ENCODE measurements at places on chromosomes 12 and 14.

DNA sequence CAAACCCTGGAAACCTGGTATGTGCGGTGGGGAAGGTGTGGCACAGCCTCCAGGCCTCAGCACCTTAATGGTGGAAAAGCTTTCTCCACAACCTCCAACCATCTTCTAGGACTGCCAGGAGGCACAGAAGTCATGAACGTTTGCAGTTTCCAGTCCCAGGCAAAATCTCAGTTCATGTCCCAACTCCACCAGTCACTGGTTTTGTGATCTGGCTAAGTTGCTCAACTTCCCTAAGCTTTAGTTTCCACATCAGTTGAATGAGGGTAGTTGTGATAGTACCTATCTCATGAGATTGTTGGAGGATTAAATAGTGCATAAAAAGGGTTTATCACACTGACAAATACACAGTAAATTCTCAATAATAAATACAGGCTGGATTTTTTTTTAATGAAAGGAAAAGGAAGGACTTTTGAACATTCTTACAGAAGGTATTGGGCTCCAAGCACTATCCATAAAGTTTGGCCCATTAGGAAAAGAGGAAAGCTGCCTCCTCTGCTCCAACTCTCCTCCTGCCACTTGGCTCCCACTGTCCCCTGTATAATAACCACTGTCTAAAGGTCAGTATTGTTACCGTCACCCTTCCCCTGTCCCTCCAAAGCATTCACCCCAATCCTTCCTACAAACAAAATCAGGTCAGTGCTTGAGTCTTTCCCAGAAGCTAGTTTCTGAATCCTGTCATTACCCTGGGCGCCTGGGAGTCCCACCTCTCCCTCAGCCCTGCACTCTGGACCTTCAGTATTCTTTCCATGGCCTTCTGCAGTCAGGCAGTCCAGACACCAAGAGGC lies 6.3 kb downstream of the PCK2 start:
- DNase-seq = no peak

GRCh38 chr12:50679612-50680011 lies 84.3 kb upstream of the ATF1 start:
- no peak for DNase-seq

DNA sequence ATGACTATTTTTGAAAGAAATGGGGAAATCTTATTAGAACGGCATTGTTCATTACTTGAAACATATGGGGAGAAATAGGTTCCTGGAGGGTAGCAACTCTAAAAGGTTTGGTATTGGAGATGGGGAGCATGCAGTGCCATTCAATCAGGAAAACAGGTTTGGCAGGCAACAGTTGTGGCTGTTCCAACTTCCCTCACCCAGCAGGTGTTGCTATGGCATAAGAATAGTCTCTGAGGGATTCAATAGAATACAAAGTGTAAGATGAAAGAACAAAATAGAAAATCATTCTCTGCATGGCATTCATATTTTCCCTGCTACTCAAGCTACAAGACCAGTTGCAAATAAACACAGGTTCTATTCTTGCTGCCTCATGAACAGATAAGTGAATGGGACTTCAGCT lies 393.3 kb upstream of the RPL10L start:
- peak; percentile 58 for DNase-seq

DNA sequence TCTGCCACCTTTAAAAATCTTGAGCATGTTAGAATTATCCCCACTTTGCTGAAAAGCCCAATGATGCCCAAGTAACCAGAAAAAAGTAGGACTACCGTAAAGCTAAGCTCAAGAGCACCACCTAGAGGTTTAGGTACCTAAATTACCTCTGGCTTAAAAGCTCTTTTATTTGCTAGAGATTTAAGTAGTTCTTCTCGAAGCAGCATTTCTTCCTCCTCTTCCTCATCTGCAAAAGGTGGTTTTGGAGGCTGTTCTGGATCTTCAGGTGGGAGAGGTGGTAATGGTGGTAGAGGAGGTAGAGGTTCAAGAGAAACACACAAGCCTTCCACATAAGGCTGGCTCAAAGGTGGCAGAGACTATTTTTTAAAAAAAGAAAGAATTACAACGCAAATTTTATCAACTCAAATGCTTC lies 26.9 kb downstream of the ZFC3H1 start:
- peak; percentile 91 for DNase-seq

DNA sequence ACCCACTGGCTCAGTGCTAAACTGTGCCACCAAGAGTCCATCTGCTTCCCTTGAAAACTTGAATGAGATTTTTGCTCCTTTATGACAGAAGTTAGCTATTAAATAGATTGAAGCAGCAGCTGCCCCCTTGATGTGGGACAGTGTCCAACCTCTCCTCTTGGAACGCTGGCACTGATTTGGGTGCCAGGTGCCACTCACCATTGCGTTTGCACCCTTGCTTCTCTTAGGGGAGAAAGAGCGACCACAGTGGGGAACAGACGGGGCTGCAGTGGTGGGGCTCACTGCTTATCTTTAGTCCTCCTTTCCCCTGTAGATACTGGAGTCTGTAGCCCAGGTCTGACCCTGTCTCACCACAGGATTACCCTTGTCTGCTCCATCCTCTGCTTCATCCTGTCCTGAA lies 9.4 kb downstream of the EP400 start:
- no peak for DNase-seq

DNA sequence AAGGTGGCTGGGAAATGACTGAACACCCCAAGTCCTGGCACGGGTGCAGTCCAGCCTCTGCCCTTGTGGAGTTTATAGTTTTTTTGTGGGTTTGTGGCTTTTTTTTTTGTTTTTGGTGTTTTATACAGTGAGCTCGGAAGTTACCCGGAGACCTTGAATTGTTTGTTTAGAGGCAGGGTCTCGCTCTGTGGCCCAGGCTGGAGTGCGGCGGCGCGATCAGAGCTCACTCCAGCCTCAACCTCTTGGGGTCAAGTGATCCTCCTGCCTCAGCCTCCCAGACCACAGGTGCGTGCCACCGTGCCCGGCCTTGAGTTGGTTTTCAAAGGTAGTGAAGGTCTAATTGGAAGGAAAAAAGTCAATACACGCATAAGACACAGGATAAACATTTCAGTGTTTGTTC lies 879 bp upstream of the ANHX start:
- no peak for DNase-seq

DNA sequence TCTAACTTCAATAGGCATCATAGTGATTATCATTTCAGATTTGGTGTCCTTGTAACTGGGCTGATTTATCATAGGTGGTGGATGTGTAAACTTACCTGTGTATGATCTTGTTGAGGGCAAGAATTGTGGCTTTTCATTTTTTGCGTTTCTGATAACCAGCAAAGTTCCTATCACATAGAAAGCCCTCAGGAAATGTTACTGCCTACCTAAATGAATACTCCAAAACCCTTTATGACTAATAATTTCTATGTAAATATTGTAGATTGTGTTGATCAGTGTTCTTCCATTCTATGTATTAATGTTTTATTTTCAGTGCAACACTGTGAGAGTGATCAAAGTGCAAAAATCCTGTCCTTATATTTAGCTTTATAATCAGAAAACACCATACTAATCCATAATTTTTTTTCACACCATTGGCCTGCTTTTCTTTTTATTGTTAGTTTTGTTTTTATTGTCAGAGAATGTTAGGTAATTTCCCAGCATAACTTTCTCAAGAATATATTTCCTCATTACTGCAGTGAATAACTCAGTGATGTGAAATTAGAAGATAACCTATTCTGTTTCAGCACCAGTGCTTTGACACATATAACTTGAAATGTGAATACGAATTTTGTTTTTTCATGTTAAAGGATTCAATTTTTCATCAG lies 94.1 kb downstream of the GPHN start:
- DNase-seq = no peak

DNA sequence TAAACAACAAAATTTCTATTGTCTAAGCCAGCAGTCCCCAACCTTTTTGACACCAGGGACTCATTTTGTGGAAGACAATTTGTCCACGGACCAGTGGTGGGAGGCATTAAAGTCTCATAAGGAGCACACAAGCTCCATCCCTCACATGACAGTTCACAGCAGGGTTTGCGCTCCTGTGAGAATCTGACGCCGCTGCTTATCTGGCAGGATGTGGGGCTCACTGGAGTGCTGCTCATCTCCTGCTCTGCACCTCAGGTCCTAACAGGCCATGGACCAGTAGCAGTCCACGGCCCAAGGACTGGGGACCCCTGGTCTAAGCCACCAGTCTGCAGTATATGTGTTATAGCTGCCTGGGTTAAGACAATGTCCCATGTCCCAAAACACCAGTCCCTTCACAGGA lies 27.2 kb downstream of the VCPKMT start:
- DNase-seq = no peak

DNA sequence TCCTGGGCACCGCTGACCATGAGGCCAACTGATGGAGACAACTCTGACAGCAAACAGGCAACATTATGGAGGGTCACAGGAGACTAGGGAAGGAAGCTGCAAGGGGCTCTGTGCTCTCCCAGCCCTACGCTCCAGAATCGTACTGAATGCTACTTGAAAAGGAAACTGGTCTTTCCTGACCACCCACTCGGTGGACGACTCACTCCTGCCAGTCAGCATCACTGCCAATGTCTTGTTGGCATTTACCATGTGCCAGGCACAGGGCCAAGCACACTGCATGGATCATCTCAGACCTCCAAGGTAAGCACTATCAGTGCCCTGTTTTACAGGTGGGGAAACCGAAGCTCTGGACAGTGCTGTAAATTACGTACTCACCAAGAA lies 38.0 kb downstream of the CCDC85C start:
- no peak for DNase-seq

DNA sequence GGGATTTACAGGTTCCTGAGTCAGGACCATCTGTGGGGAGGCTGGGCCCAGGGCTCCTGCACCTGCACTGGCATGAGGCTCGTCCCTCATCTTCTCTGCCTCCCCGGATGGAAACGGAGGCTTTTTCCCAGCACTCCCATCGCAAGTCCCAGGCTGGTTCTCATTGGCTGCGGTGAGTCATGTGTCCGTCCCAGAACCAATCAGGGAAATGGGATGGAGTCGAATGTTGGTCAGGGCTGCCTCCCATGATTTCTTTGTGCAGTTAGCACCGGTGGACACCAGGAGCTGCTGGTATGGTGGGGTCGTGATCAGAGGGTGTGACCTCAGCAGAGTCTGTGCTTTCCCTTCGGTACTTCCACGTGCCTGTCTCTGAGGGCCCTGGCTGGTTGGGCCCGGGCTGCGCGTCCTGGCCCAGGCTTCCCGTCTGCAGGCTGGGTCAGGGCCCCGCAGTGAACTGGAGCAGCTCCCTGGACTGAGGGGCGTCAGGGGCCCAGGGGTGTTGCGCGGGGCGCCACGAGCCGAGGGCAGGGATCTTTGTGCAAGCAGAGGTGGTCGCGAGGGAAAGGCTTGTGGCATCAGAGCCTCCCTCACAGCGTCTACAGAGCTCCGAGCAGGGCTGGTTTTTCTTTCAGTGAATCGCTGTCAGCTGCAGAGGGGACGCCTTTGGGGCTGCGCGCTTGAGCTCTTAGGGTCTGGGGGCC lies 168.1 kb downstream of the ADGRD1 start:
- DNase-seq = no peak

DNA sequence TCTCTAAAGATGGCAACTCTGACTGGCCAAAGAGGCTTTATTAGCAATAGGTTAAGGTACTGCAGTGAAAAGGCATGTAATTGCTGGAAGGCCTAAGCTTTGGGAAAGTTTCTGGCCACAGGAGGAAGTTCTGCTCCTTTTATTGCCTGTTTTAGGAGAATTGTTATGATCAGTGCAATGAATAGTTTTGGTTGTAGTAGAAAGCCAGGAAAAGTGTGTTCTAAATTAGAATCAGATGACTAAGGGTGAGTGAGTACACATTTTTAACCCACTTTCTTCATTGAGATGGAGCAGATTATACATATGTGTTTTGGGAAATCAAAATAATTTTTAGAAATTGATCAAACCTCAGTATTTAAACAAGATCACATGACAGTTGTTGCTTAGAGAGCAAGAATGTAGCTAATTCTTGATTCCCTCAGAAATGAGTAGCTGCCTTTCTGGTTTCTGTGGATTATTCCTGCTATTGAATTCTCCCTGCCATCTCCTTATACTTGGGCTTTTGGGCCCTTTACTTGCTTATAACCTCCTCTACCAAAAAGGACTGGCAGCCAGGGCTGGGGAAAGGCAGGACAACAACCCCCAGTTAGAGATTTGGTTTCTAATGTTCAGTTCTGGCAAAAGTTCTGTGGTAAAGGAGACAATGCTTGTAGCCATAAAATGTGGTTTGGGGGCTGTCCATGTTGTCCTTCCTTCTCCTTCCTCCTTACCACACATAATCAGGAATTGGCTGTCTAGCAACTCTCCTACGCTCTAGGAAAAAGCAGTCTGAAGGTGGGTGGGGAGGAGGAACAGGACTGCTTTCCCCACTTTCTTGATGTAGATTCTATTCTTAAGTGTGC lies 217.1 kb downstream of the SLC38A4 start:
- DNase-seq = no peak

DNA sequence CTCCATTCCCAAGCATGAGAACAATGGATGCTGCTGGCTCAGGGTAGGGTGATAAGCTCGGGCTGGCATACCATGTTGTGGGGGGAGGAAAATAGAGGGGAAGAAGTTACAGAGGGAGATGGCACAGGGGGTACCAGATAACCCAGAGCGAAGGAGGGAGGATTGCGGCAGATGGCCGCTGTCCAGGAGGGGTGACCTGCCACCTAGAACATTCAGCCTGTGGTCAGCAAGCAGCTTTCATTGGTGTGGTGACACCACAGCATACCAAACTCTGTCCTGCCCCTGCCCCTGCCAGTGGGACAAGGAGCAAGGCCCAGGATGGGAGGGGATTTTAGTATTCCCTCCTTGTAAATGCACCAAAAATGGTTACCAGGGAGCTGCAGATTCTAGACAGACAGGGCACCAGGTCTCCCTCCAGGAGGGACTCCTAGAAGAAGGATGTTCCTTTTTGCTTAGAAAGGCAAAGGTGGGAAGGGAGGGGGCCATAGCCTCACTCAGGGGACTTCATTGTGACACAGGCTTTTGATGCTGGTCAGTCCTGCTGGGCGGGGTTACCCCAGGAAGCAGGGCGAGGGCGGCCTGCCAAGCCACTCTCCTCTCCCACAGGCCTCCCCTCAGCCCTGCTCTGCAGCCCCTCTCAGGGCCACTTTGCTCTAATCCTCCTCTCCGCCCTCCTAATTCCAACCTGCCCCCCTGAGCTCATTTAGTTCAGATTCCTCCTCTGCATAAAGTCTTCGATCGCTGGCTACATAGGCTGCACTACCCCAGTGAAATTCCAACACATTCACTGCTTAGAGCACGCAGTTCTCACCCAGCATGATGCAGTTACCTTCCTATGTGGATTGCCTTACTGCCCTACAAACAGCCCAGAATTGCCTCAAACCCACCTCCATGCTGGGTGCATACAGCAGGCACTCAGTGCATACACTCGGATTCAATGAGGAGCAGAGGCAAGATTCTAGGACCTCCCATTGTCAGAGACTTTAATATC lies 36.0 kb upstream of the PLEKHG6 start:
- DNase-seq = peak; percentile 61

DNA sequence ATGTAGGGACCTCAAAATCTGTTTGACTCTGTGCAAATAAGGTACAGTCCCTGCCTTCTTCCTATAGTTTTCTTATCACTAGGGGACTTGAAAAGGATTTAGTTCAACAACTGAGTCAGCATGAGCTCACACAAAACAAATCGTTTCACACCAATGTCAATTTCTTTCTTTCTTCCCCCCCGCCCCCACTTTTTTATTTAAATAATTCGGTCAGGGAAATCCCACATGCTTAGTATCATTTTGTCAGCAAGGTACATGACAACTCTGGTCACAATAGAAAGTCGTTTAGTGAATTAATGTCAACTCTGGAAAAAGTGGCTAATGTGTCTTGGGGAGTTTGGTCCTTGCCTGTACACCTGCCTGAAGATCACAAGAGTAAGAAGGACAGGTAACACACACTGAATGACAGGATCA lies 232.2 kb upstream of the PLEKHG7 start:
- DNase-seq = no peak

Data from neural progenitor cell (in vitro differentiated cells).